ENCODE measurements at places on chromosomes 2 and 18.

DNA sequence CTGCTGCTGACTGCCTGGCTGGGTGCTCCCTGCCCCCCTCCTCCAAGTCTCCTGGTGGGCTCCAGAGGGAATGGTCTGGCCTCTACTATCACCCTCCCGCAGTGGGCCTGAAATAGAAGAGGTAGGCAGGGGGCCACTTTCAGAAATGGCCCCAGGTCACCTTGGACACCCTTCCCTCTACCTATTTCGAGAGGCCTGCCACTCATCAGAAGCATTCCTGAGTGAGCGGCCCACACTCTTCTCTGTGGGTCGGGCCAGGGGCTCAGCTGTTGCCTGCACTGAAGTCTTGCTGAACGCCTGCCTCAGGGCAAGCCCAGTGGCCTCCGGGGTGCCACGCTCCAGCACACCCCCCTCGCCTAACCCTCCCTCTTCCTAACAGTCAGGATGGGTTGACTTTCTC lies 124.9 kb downstream of the TNS1 start:
- DNase-seq, result no peak

DNA sequence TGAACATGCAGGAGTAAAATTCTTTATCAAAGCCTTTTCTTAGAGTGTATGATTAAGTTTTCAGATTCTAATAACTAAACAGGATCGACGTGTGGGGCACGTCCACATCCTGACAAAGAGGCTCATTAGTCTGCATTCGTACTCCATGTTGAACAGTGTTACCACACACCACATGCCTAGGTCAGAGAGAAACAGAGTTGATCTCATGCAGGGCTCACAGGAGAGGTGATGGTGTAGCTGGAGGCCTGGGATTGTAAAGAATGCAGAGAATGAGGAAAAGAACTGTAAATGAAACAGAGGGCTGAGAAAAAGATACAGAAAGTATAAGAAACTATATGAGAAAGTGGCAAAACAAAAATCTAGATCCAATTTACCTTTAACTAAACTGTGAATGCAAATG lies 632.5 kb downstream of the BCL11A start:
- no peak for DNase-seq

DNA sequence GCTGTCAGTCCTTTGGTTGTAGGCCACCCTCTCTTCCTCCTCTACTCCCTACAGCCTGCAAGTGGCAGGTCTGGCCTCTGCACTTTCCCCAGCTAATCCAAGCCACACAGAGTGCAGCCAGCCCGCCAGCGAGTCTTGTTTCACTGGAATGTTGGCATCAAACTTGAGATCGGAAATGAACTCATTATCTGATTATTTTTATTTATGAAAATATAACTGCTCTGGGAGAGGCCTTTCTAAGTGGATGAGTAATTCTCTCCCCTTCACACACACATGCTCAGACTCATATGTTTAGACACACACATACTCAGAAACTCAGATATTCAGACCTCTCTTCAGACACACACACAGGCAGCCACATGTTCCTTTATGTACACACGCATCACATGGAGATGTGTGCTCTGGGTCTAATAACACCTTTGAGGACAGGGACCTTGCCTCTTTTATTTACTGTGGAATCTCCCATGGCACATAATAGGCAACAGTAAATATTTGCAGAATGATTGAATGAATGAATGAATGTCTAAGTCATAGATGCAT lies 151.3 kb downstream of the ZFP36L2 start:
- peak; percentile 35 for DNase-seq

- DNase-seq, result peak; percentile 10
Measured at GRCh38 chr2:56021579-56021978, 98.0 kb upstream of the EFEMP1 start.

GRCh38 chr2:149808556-149808955 lies 221.0 kb upstream of the MMADHC start:
- no peak for DNase-seq

GRCh38 chr2:10906926-10907625 lies 4.7 kb upstream of the KCNF1 start:
- no peak for DNase-seq

DNA sequence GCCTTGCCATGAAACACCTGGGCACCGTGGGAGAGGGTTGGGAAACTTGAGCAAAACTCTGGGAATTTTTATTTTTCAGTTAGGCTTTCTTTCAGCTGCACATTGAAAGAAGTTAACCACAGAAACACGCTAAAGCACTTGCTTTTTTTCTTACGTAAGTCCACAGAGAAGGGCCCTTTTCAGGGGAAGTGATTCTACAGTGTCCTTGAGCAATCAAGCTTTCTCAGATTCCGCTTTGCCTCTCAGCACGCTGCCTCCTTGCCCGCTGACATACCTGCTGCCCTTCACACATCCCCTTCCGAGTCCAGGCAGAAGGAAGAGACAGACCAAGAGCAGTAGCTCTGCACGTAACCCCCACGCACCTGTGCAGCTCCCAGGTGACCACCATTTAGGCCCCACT lies 135.5 kb upstream of the MYT1L start:
- no peak for DNase-seq

GRCh38 chr2:241842620-241843211 lies 16.0 kb downstream of the PDCD1 start:
- no peak for DNase-seq

Measured in Caki2 (cell line).